Naive thymus-derived CD4-positive, alpha-beta T cell (primary cell): ENCODE measurements at places on chromosomes 7 and 10. TPM values are rescaled to one million over a fixed set of nuclear protein-coding genes. Genes with fewer than 3 reads are reported as not detected.
A peak's percentile ranks its signal among the peaks of the same experiment; 100 is the strongest.

DNA sequence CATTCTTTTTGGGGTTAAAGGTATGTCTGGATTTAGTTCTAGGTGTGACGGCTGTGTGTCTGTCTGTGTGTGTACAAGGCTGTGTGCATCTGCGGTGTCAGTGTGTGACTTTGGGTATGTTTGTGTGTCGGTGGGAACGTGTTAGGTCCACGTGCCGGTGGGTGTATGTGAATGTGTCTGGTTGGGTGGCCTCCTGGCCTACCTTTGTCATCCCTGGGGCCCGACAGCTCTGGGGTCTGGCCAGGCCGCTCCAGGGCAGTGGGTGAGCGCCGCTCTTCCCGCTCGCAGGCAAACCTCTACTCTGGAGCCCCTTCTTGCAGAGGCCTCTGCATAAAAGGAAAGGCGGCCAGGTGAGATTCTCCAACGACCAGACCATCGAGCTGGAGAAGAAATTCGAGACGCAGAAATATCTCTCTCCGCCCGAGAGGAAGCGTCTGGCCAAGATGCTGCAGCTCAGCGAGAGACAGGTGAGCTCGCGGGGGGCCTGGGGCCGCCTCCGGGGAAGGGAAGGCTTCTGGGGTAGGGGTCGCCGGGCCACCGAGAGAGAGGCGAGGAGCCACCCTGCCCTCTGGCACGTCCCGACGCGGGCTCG, 2.4 kb downstream of the HHEX start:
- no peak for DNase-seq

GRCh38 chr10:101322266-101323108, 31.5 kb upstream of the BTRC start:
- DNase-seq, result no peak

DNA sequence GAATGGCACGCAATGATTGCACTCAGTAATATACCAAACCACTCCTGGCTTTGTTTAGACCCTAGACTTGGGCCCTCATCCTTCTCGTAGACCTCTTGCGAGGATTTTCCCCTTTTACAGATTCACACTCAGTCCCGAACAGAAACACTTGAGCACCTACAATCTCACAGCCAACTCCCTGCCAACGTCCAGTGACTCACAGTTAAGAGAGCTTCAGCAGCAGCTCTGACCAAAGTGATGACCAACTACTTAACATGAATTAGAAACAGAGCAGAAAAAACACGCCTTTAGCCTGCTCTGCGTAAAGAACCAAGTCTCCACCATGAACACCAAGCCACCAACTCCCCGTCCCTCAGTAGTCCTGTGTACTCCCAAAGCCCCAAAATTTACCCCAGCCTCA, 2.2 kb downstream of the DNAJC30 start:
- no peak for DNase-seq

- DNase-seq, result peak; percentile 23
These were observed 15.2 kb upstream of the FRMPD2 start for GRCh38 chr10:48289501-48290238.

DNA sequence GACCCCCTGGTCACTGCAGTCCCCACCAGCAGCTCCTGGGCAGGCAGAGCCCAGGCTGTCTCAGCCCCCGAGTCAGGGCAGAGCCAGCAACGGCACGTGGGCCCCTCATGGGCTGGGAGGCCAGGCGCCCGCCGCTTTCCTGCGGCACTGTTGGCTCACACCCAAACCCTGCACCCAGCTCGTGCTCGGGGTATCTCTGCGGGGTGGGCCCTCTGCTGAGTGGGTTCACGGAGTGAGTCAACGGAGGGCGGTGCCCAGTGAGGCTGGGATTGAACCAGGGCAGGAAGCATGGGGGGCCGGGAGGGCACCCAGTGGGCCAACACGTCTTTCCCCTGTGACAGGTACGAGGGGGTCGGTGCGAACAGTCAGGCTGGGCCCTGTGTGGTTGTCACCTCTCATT, 28.9 kb downstream of the ADAP1 start:
- DNase-seq, result no peak

DNA sequence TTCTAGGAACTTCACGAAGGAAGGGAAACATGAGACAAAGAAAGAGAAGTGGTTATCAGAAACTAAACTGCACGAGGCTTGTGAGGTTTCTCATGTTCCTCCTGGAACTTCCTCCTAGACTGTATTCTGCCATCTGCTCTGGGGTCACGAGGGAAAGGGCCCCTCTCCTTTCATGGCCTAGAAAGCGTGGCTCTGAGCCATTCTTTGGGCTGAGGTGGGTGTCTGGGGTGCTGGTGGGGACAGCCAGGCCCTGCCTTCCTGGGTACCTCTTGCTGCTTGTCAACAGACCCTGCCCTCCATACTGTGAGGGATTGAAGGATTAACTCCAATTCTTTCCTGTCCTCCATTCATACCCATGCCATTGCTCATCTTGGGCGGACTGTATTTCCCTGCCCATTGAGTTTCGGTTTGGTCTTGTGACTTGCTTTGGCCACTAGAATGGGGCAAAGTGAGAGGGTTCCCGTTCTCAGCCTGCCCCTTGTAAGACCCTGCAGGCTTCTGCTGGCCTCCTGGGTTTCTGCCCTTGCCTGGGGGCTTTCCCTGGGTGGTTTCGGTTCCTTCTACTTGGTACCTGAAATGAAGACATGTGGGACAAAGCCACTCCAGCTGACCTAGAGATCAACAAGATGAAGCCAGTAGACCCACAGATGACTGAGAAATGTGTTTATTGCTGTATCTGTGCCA, 14.9 kb upstream of the GIMAP8 start:
- no peak for DNase-seq

DNA sequence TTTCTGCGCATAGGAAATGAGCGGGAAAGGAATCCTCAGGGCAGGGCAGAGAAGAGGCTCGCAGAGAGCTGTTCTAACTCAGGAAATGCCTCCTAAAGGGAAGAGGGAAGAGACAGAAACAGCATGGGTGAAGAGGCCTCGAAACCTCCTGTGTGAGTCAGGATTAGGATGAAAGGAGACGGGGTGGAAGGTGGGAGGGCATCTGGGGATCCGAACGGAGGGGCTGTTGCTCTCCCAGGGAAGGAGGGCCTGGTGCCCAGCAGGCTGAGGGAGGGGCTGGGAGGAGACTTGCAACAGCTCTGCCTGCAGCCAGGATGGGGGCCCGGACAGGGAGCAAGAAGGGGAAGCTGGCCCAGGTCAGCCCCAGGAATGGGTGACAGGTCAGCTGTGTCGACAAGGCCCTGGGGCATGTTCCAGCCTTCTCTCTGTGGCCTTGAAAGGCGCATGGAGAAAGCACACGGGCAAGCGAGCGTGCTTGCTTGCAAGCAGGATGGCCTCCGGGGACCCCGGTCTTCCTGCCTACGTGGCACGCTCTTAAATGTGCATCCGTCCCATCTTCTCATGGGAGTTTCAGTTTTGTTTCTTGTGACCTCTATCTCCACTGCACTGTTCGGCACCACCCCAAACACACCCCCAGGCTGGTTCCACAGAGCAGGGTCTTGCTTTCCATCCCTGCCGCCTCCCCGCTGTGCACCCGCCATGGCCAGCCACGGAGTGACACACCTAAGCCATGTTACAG, 63.5 kb downstream of the HIPK2 start:
- no peak for DNase-seq

- no peak for DNase-seq
These were observed 571.8 kb downstream of the CCSER2 start for GRCh38 chr10:84900141-84900540.

- DNase-seq, result no peak
These were observed 348.2 kb downstream of the SDK1 start for GRCh38 chr7:3649250-3649649.

Gene CYP3A7
- 0.08 TPM for polyA plus RNA-seq

Gene LAMB1
- polyA plus RNA-seq, result 0.82 TPM

Gene LIPJ
- polyA plus RNA-seq, result not detected

Gene PNLIP
- not detected for polyA plus RNA-seq
